ENCODE measurements at places on chromosomes 11 and 22. TPM values are rescaled to one million over a fixed set of nuclear protein-coding genes. Genes with fewer than 3 reads are reported as not detected.

- H3K27ac ChIP-seq = no peak overlapping the region
- no peak overlapping the region for H3K4me3 ChIP-seq
- H3K36me3 ChIP-seq = no peaks in the 10 kb centered on the region
- H3K27me3 ChIP-seq = no peaks in the 10 kb centered on the region
- DNase-seq = no peak
Observed at GRCh38 chr11:78773492-78773891, 198.8 kb upstream of the NARS2 start.

GRCh38 chr22:43179911-43180195 lies 7.1 kb downstream of the TTLL12 start:
- H3K4me1 ChIP-seq = no peaks in the 10 kb centered on the region
- no peak overlapping the region for H3K27ac ChIP-seq
- no peak for DNase-seq
- no peak overlapping the region for H3K4me3 ChIP-seq
- H3K36me3 ChIP-seq = peaks cover 7% of the 10 kb centered on the region
- H3K27me3 ChIP-seq = no peaks in the 10 kb centered on the region

GRCh38 chr22:28013611-28014010 lies 94.6 kb upstream of the PITPNB start:
- no peaks in the 10 kb centered on the region for H3K36me3 ChIP-seq
- H3K4me3 ChIP-seq = no peak overlapping the region
- no peak overlapping the region for H3K27ac ChIP-seq
- peaks cover 9% of the 10 kb centered on the region for H3K4me1 ChIP-seq
- DNase-seq = no peak

DNA sequence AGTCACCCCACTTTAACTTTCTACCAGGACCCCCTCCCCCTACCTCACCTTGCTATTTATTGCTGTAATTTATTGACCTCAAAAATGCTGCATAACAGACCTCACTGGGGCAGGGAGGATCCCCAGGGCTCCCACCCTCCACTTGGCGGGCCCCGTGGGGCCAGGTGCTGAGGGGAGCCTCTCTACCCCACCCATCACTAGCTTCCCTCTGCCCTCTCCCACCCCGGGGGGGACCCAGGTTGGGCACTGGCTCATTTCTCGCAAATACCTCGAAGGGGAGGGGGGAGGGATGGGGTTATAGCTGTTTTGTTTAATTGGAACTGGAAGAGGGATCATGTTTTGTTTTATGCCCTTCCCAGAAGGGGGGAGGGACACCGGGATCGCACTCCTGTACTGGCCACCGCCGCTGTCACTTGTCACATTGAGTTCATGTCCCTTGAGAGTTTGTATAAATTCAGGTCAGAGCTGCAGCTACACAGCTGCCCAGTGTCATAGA lies 16.3 kb upstream of the TMEM191C start:
- H3K27ac ChIP-seq = no peak overlapping the region
- no peak overlapping the region for H3K4me3 ChIP-seq
- peaks cover 19% of the 10 kb centered on the region for H3K4me1 ChIP-seq
- H3K27me3 ChIP-seq = no peaks in the 10 kb centered on the region
- DNase-seq = no peak
- no peaks in the 10 kb centered on the region for H3K36me3 ChIP-seq

GRCh38 chr11:87007963-87008362 lies 29.8 kb upstream of the TMEM135 start:
- no peaks in the 10 kb centered on the region for H3K27me3 ChIP-seq
- no peak overlapping the region for H3K27ac ChIP-seq
- no peak overlapping the region for H3K4me3 ChIP-seq
- peaks cover 5% of the 10 kb centered on the region for H3K4me1 ChIP-seq

- no peak overlapping the region for H3K4me3 ChIP-seq
- H3K4me1 ChIP-seq = no peaks in the 10 kb centered on the region
- H3K36me3 ChIP-seq = no peaks in the 10 kb centered on the region
- no peak for DNase-seq
Observed at GRCh38 chr11:105241136-105241535, 101.6 kb upstream of the CARD18 start.

ART1 gene
- total RNA-seq = not detected

DNA sequence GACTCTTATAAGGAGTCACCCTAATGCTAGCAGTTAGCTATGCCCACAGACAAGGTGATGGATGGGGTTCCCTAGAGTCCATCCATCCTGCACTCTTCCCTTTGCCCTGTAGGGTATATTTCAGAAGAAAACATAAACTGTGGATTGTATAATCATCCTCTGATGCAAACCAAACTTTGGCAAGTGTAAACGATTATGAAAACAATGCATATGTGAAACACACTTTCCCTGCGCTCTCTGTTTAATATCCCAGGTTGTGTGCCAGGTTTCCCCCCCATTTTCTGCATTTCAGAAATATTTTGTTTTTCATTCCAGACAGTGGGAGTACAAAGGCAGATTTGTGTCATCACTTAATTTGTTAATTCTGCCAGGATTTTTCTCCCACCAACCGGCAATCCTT lies 110.0 kb downstream of the LDLRAD3 start:
- no peak for DNase-seq
- no peaks in the 10 kb centered on the region for H3K4me1 ChIP-seq
- H3K4me3 ChIP-seq = no peak overlapping the region

POTEH gene
- total RNA-seq = not detected

DNA sequence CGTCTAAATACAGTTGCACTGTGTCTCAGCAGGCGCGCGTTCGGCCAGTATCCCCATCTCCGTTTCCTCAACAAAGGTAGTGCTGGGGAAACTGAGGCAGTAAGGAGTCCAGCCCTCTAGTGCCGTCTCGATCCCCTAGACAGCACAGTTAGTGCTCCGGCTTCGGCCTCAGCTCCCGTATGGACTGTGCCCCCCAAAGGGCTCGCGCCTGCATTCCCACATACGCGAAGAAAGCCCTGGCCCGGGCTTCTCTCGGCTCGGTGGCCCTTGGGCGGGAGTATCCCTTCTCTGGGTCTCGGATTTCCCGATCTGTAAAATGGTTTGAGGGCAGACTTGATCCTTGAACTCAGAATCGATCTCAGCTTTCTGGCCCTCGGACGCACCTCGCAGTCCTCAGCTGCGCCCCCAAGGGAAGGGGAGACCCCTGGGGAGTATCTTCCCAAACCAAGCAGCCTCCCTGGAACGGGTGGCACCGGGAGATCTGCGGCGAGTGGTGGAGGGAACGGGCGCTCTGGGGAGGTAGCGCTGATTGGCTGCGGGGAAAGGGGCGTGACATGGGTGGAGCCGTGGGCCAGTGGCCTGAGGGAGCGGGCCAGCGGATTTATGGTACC lies 759 bp upstream of the PEX16 start:
- peak overlapping the region; percentile 73 for H3K4me3 ChIP-seq
- peaks cover 49% of the 10 kb centered on the region for H3K4me1 ChIP-seq
- DNase-seq = peak; percentile 78
- peaks cover 11% of the 10 kb centered on the region for H3K36me3 ChIP-seq

GRCh38 chr11:73623686-73624085 lies 22.7 kb upstream of the PLEKHB1 start:
- H3K4me1 ChIP-seq = no peaks in the 10 kb centered on the region
- no peak overlapping the region for H3K4me3 ChIP-seq
- no peaks in the 10 kb centered on the region for H3K36me3 ChIP-seq
- no peak overlapping the region for H3K27ac ChIP-seq

Measured in thyroid gland (tissue), 4 donors.